ENCODE measurements at places on chromosomes 11 and 22.
A peak's percentile ranks its signal among the peaks of the same experiment; 100 is the strongest.

- no peak for DNase-seq
These were observed 22.2 kb upstream of the MALAT1 start for GRCh38 chr11:65476632-65477148.

- DNase-seq, result no peak
These were observed 101.8 kb upstream of the CADM1 start for GRCh38 chr11:115605871-115606497.

- no peak for DNase-seq
These were observed 125.3 kb upstream of the BMAL1 start for GRCh38 chr11:13152264-13152663.

DNA sequence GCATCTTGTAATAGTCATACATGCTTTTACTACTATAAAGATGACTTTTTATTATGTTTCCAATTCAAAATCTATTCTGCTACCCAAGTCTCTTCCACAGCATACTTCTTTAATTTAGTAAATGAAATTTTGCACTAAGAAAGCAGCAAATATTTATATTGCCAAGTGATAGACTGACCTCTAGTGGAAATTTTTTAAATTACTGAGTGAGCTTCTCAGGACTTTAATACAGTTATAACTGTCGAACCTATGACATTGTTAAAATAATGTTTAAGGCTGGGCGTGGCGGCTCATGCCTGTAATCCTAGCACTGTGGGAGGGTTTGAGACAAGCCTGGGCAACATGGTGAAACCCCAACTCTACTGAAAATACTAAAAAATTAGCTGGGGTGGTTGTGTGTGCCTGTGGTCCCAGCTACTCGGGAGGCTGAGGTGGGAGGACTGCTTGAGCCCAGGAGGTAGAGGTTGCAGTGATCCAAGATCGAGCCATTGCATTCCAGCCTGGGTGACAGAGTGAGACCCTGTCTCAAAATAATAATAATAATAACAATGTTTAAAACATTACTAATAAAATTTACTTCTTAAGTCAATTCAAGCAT, 27.3 kb downstream of the STK33 start:
- DNase-seq, result peak; percentile 41

DNA sequence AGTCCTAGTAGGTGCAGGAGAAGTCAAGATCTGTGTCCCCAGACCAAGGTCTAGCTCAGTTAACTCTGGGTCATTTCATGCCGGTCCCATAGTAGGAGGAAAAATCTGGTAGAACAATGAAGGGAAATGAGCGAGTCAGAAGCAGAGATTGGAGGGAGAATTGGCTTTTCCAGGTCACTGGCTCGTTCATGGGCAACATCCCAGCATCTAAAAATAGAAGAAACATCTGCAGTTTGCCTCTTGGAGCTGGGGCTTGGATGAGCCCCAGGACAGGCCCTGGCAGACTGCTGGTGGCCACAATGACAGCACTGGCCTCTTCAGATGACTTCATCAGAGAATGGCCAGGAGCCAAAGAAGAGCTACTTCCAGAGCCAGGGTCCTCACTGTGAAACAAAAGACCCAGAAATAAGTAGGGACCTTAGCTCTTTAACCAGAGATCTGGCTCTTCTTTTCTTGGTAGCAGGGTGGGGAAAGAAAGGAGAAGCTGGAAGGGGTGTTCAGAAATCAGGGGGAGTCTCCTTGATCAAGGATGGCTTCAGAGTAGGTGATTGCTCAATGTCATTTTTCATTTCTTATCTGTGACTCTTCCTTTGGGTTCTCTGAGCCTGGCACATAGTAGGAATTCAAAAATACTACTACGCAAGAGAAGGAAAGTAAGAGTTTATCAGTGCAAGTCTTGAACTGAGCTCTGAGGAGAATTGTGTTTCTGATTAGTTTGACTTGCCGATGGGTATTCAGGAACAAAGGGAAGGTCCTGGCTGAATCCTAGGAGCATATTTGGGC, 102.6 kb downstream of the TMPRSS5 start:
- no peak for DNase-seq

DNA sequence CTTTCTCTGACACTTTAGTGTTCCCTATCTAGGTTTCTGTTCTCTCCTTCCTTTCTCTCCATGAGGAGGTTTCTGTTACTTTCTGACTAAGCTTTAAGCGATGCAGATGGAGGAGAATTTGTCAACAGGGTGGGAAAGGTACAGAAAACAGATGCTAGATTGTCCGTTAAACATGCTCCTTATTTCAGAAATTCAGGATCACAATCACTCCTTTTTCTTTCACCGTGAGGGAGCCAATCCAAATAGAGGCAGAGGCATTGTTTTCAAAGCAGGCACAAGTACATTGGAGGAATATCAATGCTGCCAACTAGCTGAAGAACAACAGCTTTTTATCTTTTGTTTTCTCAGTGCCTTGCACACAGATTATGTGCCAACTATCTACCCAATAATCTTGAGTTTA, 215.7 kb upstream of the FOLH1 start:
- no peak for DNase-seq

DNA sequence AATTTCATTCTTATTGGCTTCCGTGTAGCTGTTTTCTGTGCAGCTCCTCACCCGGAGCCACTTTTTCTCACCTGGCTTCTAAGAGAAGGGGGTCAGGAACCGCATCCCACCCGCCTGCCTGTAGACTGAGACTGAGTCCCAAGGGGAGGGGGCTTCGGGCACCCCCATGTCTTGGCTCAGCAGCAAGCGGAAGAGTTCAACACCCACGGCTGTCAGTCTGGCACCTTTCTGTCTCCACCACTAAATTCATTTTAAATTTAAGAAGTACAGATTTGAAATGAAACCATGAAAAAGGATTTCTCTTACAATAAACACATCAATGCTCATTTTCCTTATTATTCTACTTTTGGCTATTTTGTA, 66.7 kb downstream of the EFCAB6 start:
- no peak for DNase-seq
